ENCODE measurements at places on chromosomes 3 and 15. TPM values are rescaled to one million over a fixed set of nuclear protein-coding genes. Genes with fewer than 3 reads are reported as not detected.

Gene FGF7
- 106 TPM for total RNA-seq

- no peak for ATAC-seq
Measured at GRCh38 chr3:166897811-166898210, 482.3 kb downstream of the ZBBX start.

DNA sequence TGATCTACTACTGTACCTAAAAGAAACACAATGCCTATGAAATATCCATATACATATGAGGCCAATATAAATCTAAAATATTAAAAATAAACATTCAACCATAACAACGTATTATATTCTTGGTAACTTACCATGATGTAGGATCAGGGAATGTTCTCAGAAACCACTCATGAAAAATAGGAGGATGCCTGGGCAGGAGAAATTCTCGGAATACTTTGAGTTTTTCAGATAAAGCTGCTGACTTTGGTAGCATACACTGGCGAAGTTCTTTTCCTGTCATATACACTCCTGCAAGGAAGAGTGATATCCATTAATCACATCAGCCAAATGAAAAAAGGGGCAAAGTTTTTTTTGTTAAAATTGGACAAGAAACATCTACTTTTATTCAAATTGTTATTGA, 11.3 kb upstream of the XRN1 start:
- no peak for ATAC-seq

DNA sequence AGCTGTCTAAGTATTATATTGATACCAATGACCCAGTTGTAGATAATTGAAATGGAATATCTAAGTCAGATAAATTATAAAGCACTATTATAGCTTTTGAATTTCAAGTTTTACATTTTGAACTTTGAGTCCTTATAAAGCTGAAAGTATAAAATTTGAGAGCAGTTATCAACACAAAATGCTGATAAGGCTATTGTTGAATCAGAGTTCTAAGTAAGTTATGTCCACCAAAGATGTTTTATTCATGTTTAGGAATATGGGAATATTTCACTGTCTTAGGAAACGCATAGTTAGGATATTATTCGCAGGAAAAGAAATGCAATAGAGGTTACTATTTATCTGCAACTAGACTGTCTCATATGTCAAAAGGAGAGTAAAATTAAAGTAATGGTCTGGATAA, 29.4 kb downstream of the ZPLD1 start:
- ATAC-seq, result no peak

DNA sequence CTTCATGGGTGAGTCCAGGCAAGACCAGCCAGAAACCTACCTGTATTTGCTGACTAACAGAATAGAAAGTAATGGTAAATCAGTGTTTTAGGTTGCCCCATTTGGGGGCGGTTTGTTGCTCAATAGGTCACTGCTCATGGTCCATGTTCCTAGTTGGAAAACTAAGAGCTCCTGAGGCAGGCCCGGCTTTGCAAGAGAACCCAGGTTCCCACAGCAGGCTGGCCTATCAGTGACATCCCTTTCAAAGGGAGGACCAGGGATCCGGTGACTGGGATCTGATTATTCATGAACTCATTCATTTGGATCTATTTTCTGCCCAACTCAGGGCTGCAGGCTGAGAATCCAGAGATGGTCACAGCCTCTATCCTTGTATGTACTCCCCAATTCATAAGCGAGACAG, 163.9 kb downstream of the WNT7A start:
- ATAC-seq, result no peak

- no peak for ATAC-seq
Measured at GRCh38 chr3:52774901-52775864, 2.2 kb upstream of the ITIH1 start.

All from gastroesophageal sphincter (tissue), 4 donors.